GM04504 (cell line): ENCODE measurements at places on chromosomes 7 and 10.

DNA sequence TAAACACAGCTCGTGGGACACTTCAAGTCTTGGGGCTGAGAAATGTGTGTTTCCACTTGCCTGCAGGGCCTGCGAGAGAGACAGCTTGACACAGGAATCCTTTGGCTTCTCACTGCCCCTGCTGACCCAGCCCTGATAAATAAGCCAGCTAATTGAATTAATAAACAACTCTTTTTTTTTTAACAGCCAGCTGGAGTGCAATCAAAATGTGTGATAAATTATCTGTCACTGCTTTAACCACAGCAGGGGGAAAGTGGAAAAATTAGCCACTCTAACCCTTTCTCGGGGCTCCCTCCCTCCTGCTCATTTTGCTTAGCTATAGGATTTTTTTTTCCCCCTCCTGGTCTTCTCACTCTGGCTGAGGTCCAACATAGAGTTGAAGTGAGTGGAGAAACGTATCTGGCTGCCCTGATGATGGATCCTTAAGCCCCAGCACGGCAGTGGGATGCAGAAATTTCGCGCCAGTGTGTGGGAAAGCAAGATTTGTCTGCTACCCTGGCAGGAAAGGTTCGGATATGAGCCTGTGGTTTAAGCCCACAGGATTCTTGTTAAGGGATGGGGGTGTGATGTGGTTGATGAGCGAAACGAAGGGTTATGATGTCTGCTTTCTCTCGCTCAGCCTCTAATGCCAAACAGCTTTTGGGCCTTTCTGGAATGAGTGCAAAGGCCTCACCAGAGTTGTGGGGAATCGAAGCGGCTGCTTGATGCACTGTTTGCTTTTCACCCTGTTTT is 173.8 kb downstream of the TRIL start:
- DNase-seq: no peak

DNA sequence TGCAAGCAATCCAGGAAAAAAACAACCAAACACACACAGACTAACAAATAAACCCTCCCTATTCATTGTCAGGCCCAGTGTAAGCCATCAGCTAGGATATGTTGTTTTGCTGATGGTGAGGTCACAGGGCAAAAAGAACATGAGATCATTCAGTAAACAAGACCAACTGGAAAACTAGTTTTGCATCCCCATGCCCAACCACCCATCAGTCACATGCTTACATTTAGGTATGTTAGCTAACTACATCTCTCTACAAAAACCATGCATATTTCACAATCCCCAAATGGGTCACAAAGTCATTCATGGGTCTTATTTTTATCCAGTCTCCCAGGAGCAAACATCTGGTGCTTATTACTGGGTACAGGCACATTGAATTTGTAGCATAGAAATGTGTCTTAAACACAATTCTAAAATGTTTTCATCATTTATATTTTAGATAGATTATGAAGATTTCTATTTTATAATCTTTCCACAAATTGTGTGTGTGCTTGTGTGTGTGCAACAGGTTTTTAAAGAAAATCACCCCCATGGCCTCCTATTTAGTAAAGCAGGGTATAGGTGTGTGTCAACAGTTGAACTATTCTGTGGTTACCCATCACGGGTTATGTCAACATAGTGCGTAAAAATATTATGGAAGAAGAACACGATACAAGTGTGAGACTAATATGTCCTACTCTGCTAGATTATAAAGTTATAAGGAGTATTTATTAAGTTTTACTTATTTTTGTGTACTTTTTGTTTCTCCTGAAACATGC is 103.8 kb upstream of the AKR1E2 start:
- DNase-seq: peak; percentile 73

DNA sequence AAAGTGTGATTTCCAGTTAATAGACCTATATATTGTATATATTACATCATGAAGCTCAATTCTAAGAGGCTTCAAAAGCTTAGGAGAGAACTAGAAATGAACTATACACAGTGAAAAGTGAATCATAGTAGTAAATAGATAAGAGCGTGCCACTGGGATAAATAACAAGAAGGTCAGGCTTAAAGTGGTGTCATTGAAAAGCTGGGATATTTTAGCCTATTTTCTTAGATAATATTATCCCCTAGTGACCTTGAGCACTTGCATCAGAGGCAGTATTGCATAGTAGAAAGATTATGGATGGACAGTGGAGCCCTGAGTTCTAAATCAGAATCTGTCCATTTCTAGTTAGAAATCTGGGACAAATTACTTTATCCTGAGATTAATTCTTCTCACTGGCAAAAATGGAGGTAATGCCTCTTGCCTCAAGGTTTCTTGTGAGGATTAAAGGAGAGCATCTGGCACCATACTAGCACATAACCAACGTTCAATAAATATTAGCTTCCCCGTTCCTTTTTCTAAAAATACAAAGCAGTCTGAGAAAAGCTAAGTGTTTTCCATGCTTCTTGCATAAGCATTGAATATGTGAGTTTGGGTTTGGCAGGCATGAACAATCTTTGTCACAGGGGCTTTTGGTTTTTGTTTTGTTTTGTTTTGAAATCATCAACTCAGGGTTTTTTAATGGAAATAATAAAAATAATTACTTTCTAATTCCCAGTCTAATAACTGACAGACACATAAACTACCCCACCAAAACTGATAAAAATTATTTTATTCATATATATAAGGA is 27.3 kb upstream of the MACC1 start:
- no peak for DNase-seq

DNA sequence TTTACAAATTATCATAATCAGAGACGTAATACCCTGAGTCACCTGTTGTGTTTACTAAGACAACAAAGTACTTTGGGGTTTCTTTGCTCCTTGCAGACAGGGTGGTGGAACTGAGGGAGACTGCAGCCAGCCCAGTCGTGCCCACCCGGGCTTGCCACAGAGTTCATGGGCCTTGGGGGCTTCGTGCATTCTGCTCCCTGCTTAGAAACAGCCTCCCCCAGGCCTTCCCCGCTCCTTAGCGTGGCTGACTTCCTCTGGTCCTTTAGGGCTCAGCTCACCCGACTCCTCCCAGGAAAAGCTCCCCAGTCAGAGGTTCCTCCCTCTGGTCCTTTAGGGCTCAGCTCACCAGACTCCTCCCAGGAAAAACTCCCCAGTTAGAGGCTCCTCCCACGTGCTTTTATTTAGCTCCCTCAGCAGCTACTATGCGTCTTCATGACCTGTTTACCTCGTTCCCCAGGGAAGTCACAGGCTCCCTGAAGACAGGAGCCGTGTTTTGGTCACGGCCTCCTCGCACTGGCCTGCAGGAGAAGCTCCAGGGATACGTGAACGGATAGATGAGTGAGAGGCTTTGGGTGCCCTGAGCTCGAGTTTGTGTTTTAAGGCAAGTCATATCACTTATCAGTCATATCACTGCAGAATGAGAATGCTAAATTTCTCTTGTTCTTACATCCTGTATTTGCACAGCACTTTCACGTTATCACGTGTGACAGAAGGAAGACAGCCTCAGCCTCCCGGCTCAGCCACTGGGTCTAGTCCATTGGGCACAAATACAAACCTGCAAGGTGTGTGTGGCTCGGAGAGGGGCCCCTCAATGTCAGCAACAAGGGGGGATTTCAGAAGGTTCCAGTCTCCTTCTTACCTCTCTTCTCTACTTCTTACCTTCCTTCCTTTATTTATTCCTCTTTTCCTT is 52.7 kb upstream of the VIPR2 start:
- DNase-seq: no peak

GRCh38 chr7:77794000-77794399 is 4.2 kb downstream of the TMEM60 start:
- no peak for DNase-seq
